ENCODE measurements at places on chromosomes 1 and 21.

GRCh38 chr1:64920941-64921589, 45.3 kb downstream of the JAK1 start:
- peak; percentile 67 for DNase-seq

- DNase-seq = no peak
Observed at GRCh38 chr1:192631749-192632148, 4.2 kb upstream of the RGS13 start.

GRCh38 chr1:59592924-59593323, 221.8 kb upstream of the HOOK1 start:
- DNase-seq = no peak

DNA sequence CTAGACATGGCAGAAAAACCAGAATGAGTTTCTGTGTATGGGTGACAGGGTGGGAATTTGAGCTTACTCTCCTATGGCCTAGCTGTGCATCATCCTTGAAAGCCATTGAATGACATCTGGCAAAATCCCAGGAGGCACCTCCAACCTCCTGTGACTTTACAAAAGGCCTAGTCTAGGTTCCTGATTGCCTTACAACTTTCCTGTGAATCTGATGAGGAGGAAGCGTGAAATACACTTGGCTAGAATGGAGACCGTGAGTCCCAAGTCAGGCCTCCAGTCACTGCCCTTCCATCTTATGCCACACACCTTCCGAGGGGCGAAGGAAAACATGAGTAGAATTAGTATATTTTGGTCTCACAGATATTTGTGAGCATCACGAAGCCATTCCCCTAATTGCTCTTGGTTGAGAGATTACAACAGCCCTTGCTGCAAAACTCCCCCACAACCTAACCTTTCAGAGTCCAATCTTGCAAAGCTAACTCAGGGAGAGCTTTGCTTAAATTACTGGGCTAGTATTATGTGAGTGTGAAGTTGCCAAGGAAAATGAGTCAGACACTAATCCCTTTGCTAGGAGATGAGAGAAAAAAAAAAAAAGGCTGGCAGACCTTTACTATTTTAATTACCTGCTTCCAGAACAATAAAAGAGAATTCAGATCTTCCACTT, 36.3 kb upstream of the PAXBP1 start:
- peak; percentile 3 for DNase-seq

- DNase-seq = peak; percentile 57
Observed at GRCh38 chr1:241990040-241990439, 8.9 kb downstream of the MAP1LC3C start.

GRCh38 chr1:112558634-112559033, 49.9 kb downstream of the WNT2B start:
- DNase-seq = no peak

GRCh38 chr1:189180057-189180456, 1297.6 kb downstream of the BRINP3 start:
- no peak for DNase-seq

GRCh38 chr1:213984387-213985208, 3.2 kb upstream of the PROX1 start:
- DNase-seq = no peak

GRCh38 chr21:36125512-36126207, 9.2 kb upstream of the CBR3 start:
- peak; percentile 38 for DNase-seq

DNA sequence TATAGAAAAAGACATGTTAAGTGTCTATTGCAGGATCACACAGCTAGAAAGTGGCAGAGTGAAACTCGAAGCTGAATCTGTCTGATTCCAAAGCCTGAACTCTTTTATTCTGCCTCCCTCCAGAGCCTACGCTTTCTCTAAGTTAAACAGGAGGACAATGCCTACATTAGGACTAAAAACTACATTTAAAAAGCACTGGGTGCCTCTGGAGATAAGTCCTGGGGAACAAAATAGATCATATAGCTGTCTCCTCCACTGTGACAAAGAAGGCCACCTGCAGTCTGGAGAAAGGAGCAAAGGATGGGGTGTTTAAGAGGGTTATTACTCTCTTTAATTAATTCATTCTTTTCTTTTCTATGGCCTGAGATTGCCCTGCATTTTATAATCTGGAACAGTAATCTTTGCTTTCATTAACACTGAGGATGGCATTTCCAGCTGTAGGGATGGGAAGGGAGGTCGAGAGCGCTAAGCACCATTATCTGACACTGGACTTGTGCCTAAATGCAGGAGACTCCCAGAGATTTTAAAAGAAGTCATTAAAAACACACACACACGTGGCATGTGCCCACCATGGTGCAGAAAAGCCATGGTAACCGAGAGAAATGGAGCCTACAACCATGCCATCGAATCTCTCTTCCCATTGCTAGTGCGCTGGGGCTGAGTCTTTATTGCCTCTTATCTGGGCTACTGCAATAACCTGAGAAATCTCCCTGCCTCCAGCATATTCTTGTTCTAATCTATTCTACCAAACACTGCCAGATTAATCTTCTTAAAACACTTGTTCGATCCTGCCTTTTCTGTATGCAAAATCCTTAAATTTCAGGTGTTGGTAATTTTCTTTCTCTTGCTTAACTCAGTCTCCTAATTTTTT, 92.2 kb downstream of the PLXNA2 start:
- DNase-seq = no peak

DNA sequence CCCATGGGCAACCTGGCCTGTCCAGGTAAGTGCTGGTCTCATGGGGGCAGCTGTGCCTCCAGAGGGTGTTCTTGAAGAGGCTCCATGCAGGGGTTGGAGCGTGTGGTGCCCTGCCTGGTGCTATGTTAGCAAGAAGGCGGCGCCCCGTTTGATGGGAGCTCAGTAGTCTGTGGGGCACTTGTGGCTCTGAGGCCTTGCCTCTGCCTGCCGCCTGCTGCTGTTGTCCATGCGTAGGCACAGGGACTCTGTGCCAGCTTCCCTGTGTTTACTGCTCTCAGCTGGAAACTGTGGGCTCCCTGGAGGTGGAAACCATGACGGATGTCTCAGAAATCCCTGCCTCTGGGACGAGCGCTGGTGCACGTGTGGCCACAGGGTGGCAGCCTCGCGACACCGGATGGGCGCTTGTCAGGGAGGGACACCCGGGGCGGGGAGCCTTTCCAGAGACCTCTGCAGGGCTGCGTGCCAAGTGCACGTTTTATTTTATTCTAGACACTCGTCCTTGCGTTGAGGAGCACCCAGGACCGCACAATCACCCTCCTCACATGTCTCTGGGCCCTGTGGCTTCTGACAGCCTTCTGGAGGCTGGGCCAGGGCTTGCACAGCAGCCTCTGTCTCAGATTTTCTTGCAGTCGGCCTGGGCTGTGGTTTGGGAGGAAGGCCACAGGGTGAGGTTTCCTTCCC, 27.1 kb downstream of the SNAP47 start:
- peak; percentile 74 for DNase-seq

GRCh38 chr1:54965624-54966340, 14.6 kb upstream of the TMEM61 start:
- peak; percentile 52 for DNase-seq

DNA sequence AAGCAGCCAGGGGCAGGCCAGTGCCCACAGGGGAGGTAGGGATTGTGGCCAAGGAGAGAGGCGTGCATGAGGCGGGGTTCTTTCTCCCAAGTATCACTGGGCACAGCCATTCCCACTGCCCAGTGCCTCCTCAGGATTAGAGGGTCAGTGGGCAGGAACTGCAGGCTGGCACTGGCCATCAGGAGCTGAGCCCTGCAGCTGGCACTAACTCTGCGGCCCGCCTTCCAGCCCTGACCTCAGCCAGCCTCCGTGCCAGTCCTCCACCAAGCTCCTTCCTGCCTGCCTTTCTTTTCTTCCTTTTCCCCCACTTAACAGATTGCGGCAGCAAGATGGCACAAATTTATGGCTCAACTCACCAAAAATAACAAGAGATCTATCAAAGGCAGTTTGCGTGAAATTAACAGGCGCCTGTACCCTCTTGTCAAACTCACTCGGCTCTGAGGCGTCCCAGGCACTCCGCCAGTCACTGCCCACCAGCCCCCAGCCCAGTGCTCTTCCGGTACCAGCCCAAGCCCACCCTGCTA, 11.1 kb downstream of the ADGRB2 start:
- DNase-seq = no peak

DNA sequence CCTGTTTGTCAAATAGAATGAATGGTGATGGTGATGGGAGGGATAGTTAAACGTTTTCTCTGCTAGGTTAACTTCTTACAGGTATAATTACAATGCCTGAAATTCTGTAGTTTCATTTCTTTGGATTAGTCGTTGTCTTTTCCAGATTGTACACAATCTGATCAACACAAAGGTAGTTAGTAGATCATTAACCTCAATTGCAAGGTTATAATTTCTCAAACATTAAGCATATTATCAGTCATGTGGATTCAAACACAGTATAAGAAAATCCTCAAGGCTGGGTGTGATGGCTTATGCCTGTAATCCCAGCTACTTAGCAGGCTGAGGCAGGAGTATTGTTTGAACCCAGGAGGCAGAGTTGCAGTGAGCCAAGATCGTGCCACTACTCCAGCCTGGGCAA, 20.6 kb downstream of the SYNC start:
- no peak for DNase-seq

DNA sequence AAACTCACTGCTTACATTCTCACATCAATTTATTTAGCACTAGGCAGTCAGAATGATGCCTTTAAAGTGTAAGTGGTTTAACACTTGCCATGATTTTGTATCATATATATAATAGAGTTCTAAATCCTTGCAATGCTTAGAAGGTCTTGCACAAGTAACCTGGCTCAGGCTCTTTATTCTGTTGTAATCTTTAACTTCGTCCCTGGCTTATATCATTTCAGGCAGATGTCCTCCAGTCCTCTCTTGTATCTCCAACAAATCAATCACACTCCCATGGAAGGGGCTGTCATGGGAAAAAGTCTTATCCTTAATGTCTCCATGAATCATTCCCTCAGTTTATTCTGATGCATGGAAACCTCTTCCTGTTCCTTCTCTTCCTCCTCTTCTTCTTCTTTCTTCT, 841.6 kb upstream of the B3GALT2 start:
- no peak for DNase-seq
